ENCODE measurements at places on chromosomes 13 and 19.
A peak's percentile ranks its signal among the peaks of the same experiment; 100 is the strongest.

DNA sequence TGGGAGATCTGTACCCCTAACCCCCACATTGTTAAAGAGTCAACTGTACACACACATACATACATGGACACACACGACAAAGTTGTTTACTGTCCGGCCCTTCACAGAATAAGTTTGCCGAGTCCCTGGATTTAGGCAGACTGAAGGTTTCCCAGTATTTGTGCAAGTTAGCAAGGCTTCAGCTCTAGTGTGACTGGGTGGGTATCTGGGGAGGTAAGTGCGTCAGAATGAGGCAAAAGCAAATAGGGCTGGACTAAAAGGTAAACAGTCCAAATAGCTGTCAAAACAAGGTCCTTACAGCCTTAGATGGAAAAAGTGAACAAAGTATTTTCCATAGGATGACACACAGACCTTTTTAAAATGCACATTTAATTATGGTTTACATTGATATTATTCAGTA lies 228.4 kb upstream of the UFM1 start:
- DNase-seq, result no peak

GRCh38 chr19:19540715-19541515 lies 2.9 kb downstream of the CILP2 start:
- peak; percentile 87 for DNase-seq

DNA sequence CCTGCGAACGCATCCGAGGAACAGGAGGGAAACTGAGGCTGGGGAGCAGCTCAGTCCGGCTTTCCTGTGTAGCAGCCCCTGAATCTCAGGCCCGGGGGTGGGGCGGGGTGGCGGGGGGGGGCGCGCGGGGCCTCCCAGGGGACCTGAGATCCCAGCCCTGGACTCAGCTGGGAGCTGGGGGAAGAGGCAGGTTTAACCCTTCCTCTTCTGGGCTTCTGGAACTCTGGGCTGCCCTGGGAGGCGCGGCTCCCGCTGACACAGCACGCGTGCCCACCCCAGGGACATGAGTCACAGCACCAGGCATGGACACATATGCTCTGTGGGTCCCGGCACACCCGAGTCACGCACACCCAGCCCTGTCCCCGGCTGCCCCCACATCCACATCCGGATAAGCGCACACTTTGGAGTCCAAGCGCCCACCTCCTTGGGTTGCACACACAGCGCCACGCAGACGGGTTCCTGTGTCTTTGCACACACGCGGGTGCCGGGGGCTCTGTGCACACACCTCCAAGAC lies 3.5 kb upstream of the CIRBP start:
- DNase-seq, result peak; percentile 55

- DNase-seq, result no peak
Measured at GRCh38 chr13:19645000-19645399, 11.5 kb downstream of the MPHOSPH8 start.

DNA sequence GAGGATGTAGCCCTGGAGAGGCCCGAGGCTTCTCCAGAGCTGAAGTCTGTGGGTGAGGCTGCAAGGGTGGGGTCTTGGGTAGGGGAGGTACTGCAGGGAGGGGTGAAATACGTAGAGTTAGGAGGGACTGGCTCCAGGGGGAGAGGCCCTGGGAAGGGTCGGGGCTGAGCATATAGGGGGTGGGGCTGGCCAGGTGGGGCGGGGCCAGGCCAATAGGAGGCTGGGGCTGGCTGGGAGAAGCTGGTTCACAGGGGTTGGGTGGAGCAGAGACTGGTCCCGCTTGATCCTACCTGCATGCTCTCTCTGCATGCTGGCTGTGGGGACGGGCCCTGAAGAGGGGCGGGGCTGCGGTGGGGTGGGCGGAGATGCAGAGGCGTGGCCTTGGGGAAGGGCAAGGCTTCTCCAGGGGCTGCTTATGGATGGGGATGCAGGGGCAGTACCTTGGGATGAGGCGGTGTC lies 51.9 kb downstream of the CELF5 start:
- DNase-seq, result peak; percentile 48

DNA sequence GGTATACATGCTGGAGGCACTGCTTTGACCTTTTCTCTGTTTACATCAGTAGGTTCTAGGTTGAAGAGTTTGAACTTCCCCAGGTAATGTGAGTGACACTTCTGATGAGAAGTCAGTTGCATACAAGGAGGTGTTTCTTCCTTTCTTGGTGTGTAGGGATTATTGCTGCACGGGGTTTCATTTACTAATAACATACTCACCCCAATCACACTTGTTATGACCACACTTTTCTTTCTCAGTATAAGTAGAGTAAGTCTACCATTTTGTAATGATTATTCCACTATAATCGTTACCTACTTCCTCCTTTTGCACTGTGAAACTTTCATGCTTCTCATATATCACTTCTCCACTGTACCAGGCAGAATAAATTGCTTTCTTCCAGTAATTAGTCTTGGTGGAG lies 138.0 kb downstream of the TNFSF13B start:
- DNase-seq, result no peak

GRCh38 chr13:21909331-21909730 lies 238.5 kb downstream of the FGF9 start:
- DNase-seq, result no peak

- no peak for DNase-seq
Measured at GRCh38 chr13:40923867-40924266, 95.2 kb downstream of the ELF1 start.

DNA sequence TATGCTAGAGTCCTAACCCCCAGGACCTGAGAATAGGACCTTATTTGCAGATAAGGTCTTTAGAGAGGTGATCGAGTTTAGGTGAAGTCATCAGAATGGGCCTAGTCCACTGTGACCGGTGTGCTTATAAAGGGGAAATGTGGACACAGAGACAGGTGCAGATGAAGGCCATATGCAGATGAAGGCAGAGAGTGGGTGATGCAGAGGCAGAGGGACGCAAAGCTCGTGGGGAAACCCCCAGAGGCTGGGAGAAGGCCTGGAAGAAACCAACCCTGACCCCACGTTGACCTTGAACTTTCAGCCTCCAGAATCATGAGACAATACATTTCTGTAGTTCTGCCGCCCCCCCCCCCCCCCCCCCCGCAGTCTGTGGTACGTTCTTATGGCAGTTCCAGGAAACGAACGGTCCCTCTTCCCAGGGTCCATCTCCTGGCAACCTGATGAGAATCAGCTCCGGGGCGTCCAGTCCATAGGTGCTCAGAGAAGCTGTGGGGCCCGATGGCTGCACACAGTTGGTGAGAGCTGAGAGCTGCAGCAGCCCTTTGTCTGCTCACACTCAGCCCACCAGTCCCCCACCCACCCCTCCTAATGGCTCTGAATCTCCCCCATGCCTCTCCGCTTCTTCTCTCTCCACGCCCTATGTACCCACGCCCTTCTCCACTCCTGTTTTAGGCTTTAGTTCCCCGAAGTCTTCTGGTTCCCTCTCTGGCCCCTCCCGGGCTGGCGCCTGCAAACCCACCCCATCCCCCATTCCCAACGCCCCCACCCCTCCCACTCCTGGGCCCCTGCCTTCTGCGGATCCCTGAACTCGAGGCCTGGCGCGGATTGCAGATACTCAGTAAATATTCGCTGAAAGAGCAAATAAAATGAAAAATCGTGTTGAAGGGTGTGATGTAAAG lies 218.3 kb upstream of the MAB21L1 start:
- DNase-seq, result no peak

- DNase-seq, result no peak
Measured at GRCh38 chr13:111335298-111335697, 14.9 kb downstream of the TEX29 start.

DNA sequence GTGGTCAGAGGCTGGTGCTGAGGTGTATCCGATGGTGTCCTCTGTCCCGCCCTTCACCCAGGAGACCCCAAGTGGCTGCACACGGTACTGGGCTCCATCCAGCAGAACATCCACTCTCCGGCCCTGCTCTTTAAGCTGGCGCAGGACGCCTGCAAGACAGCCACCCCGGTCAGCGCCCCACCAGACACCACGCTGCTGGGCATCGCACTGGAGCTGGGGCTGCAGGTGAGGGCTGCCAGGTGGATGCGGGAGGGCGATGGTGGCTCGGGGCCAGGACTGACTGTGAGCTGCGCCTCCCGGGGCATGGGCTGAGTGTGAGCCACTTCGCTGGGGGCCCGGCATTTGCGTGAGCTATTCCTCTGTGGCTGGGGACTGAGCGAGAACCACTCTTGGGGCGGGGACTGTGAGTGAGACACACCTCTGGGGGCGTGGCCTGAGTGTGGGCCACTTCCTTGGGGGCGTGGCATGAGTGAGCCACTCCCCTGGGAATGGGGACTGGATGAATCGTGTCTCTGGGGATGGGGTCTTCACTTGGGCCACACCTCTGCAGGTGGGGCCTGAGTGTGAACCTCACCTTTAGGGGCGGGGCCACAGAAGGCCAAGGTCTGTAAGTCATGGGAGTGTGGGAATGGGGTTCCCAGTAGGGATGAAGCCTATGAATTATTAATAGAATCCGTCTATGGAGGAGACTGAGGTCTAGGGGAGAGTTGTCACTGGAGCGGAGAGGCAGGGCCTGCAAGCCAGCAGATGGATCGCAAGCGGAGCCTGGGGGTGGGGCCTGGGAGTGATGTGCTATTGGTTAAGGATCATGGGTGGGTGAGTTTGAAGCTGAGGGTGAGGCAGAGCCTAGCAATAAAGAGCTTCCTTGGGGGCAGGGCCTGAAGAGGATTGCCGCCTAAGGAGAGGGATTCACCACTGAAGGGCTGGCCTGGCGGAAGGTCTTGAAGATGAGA lies 30.5 kb downstream of the ZSWIM4 start:
- DNase-seq, result no peak

DNA sequence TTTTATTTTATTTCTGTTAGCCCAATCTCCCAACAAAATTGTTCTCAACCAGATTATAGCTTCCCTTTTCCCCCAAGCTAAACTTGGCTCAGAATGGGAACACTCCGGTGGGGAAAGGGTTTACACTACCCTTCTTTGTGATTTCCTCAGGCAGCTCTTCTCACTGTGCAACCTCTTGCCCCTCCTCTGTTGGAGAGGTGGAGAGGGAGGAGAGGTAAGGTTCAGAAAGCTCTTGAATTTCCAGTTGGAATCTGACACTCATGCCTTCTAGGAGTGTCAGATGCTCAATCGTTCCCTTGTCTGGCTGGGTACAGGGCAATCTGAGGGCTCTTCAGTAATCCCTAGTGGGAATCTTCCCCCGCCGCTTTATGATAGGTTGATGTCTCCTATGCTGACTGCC lies 486.1 kb upstream of the KLF12 start:
- DNase-seq, result no peak

- no peak for DNase-seq
Measured at GRCh38 chr19:42269478-42270345, 660 bp downstream of the CIC start.

GRCh38 chr13:32657309-32657708 lies 71.1 kb downstream of the PDS5B start:
- DNase-seq, result no peak

DNA sequence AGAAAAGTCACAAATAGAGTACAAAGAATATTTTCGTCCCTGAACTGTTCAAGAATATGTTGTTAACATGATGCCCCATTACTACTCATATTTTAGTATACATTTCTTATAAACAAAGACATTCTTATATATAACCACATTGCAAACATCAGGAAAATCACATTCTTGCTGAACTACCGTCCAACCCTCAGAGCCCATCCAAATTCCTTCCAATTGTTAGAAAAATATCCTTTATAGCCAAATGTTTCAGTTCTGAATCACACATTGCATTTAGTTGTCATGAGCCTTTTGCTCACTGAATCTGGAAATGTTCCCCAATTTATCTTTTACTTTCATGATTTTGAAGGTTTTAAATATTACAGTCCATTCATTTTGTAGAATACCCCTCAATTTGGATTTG lies 467.8 kb upstream of the ARGLU1 start:
- DNase-seq, result no peak

DNA sequence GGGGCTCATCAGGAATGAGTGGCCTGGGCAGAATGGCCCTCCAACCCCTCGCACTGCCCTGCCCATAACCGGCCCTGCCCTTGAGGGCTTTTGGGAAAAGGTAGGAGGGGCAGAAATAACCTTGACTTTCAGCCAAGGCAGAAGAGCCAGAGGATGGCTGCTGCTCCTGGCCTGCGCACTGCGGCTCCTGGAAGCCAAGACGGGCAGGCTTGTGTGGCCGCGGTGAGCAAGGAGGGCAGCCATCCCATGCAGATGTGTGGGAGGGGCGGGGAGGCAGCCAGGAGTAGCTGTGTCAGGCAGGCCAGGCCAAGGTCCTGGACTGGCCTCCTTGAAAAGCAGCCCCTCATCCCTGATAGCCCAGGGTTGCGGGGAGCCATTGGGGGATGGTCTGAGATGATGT lies 57.6 kb upstream of the URI1 start:
- DNase-seq, result no peak

GRCh38 chr13:80558074-80558473 lies 217.1 kb upstream of the SPRY2 start:
- DNase-seq, result no peak

DNA sequence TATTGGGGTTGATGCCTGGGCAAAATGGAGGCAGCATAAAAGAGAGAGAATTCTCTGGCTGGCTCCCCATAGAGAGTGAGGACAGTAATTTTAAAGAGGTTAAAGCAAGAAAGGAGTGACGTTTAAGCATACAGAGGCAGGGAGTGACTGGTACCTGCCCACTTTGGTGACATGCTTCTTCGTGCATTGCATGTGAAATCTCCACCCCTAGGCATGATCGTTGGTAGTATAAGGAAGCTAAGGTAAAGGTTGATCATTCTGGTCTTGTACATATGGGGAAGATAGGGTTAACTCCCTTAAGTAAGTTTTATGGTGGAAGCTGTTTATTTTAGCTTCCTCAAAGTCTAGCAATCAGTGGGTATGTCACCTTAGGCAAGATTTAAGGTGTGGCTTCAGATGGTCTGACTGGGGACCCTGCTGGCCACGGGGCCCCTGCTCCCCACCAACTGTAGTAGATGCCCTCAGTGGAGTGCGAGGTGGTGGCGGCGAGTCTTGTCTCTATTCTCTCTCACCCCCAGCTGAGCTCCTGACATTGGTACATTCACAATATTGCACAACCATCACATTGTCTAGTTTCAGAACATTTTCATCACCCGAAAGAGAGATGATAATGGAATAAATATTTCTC lies 797.5 kb upstream of the SPRY2 start:
- no peak for DNase-seq

- DNase-seq, result no peak
Measured at GRCh38 chr19:56660381-56661107, 11.0 kb downstream of the ZNF835 start.

DNA sequence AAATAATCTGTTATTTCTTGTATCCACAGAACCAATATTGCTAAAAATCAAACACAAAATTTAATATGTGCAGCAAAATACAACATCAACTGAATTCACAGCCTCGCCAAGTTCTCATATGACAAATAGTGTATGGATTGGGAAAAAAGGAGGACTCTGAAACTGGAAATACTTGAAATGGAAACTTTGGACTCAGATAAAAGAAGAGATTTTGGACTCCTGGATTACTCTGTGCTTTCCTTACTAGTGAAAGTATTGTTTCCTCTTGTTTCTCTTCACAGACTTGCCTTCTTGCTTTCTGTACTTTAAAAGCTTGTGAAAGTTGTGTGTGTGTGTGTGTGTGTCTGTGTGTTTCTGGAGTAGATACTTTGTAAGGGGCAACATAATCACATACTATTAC lies 1596.3 kb downstream of the PCDH9 start:
- no peak for DNase-seq
